ENCODE measurements at places on chromosomes 16 and 17. TPM values are rescaled to one million over a fixed set of nuclear protein-coding genes. Genes with fewer than 3 reads are reported as not detected.

Gene RCVRN
- total RNA-seq, result not detected

- no peak for DNase-seq
Measured at GRCh38 chr17:48013876-48014594, 23.6 kb downstream of the COPZ2 start.

- DNase-seq, result no peak
Measured at GRCh38 chr16:86222965-86223551, 287.3 kb upstream of the FOXF1 start.

DNA sequence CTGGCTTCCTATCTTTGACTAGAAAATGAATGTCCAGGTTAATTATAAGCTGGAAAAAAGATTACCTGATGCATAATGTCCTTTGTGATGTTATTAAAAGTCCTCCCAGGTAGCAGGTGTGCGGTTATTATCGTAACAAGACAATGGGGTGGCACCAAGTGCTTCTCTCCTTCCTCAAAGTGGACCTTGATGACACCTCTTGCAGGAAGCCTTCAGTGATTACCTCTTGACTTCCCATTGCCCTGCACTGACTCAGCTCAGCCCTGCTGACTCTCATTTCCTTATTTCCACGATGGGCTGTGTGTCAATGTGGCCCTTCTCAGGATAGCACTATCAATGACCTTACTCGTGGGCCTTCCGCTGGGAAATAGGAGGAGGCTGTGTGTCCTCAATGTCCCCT lies 477.4 kb upstream of the CCL2 start:
- DNase-seq, result no peak

Gene SMIM5
- total RNA-seq, result 5.3 TPM

Gene SLC5A11
- total RNA-seq, result not detected
